ENCODE measurements at places on chromosomes 16 and 17.

DNA sequence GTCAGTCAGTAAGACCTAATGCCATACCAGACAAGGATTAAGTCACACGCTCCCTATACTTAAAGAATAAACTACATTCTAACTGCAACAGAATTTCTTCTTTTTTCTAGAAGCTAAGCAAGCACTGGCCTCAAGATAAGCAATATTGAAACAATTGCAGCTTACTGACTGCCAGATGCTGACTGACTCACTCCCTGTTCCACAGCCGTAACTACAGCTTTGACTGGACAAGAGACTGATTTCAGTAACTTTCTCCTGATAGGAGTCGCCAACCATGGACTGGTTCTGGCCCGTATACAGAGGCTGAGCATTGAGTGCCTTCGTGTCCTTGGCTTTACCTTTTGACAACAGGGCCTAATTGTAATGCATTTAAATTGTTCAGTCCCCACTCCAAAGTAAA lies 67.9 kb downstream of the TRIM37 start:
- DNase-seq: no peak

DNA sequence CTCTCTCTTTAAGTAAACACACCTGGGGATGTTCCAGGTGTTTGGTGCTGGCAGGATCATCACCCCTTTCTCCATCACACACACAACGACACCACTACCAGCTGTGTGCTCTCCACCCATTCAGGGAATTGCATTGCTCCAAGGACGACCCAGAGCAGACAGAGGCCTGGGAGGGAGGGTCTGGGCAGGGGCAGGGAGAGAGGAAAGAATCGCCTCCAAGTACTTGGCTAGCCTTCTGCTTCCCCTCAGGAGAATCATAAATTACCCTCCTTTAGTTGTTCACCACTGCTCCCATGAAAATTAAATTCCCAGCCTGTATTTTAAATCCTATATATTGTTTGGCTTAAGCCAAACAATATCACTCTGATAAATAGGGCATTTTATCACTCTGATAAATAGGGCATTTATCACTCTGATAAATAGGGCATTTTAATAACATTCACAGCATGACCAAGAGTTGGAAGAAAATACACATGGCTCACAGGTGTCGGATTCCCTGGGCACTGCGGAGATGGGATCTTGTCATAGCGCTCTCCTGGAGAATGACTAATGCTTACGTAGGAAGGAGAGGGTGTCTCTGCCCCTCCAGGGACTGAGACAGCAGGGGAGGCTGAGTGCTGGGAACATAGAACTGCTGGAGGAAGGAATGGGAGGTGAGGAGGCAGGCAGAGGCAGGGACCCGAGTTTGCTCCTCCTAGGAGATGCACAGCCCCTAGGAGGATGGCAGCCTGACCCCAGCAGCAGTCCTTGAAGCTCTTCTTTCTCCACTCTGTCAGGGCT lies 673.6 kb downstream of the HS3ST4 start:
- DNase-seq: no peak

- no peak for DNase-seq
Observed at GRCh38 chr17:59634632-59635541, 15.2 kb downstream of the CLTC start.

DNA sequence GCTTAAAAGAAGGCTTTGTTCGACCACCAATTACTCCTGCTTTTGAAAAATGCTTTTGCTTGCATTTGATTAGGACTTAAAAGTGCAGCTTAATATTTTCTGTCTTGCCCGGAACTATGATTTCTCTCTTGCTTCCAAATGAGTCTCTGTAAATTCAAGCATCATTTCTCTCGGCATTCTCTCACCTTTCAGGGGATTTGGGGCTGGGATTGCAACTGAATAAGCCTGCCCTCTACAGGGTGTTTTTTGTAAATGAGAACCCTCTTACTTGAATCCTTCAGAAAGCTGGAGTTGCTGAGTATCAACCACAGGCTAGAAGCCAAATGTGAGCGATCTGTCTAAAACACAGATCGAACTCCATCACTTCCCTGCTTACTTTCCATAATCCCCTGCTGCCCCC lies 234.6 kb downstream of the TMEM114 start:
- no peak for DNase-seq

GRCh38 chr17:42118545-42118944 lies 2.6 kb downstream of the KAT2A start:
- no peak for DNase-seq

GRCh38 chr17:41803049-41804020 lies 8.4 kb downstream of the P3H4 start:
- no peak for DNase-seq

GRCh38 chr17:44146375-44147346 lies 4.9 kb downstream of the HROB start:
- no peak for DNase-seq

- DNase-seq: no peak
Observed at GRCh38 chr16:73091174-73091573, 43.2 kb upstream of the ZFHX3 start.

- DNase-seq: no peak
Observed at GRCh38 chr17:46741122-46741730, 77.3 kb downstream of the WNT3 start.

- DNase-seq: no peak
Observed at GRCh38 chr16:67822511-67822910, 15.8 kb downstream of the TSNAXIP1 start.

- no peak for DNase-seq
Observed at GRCh38 chr16:142405-142967, 4.0 kb upstream of the NPRL3 start.

DNA sequence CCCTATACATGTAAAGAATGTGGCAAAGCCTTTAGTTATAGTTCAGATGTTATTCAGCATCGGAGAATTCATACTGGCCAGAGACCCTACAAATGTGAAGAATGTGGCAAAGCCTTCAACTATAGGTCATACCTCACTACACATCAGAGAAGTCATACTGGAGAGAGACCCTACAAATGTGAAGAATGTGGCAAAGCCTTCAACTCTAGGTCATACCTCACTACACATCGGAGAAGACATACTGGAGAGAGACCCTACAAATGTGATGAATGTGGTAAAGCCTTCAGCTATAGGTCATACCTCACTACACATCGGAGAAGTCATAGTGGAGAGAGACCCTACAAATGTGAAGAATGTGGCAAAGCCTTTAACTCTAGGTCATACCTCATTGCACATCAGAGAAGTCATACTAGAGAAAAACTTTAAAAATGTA lies 42.5 kb downstream of the ZNF267 start:
- no peak for DNase-seq

DNA sequence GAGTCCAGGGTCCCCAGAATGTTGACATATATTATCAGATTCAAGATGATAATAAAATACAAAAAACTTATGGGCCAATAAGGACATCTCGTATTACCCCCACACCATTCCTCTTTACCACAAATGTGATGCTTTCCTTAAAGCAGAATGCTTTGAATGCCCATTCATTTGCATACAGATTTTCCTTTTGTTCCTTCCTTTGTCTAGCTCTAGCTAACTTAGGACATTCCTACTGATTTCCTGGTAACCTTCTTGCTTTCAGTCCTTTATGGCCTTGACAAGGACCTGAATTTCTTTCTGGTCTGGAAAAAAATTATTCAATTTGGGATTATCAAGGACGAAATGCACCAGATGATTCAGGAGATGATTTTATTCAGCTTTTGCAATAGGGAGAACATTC lies 304.0 kb downstream of the TMEM114 start:
- DNase-seq: no peak

DNA sequence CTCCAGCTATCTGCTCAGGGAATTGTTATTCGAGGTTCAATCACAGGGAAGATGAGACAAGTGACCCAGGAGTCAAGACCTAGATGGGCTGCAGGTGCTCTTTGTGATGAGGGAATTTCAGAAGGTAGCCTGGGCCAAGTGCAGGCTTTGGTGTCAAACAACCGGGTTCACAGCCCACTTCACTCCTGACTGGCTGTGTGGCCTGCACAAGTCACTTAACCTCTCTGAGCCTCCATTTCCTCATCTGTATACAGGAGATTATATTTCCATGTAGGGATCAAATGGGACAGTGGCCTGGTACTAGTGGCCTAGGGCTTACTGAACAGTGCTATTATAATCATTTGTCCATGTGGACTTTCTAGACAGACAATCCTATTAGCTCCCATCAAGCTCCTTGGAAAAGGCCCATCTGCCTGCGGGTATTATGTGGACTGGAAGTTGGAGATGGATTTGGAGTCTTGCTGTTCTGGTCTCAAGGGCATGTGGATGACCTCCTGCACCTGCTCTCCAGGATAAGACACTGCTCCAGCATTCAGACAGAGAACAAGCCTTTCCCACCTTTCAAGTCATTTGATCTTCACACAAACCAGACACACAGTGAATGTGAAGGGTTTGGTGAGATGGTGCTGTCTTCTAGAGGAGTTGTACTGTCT lies 3.1 kb upstream of the MT1X start:
- DNase-seq: no peak

Data from activated CD8-positive, alpha-beta memory T cell treated with anti-CD3 and anti-CD28 coated beads for 1 hour (primary cell).